Central memory CD4-positive, alpha-beta T cell (primary cell): ENCODE measurements at places on chromosomes 3 and 15.

DNA sequence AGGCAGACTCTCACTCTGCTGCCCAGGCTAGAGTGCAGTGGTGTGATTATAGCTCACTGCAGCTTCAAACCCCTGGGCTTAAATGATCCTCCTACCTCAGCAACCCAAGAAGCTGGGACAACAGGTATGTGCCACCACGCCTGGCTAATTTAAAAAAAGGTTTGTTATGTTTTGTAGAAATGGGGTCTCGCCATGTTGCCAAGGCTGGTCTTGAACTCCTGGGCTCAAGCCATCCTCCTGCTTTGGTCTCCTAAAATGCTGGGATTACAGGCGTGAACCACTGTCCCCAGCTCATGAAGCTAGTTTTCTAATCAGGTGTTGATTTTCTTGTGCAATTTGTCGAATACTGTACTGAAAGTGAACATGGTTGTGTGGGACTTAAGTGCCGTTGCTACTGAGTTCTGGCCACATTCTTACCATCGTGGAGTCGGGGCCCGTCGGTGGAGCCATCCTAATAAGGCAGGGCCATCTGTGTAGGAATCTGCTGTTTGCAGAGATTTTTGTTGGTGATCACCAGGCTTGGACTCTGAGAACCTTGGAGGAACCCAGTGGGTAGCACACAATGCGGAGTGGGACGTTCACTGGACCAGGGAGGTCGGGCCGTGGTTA is 193.2 kb downstream of the GOLGA6L6 start:
- DNase-seq, result no peak

- DNase-seq, result no peak
These were observed 49.2 kb downstream of the SLC15A2 start for GRCh38 chr3:121943431-121943830.

DNA sequence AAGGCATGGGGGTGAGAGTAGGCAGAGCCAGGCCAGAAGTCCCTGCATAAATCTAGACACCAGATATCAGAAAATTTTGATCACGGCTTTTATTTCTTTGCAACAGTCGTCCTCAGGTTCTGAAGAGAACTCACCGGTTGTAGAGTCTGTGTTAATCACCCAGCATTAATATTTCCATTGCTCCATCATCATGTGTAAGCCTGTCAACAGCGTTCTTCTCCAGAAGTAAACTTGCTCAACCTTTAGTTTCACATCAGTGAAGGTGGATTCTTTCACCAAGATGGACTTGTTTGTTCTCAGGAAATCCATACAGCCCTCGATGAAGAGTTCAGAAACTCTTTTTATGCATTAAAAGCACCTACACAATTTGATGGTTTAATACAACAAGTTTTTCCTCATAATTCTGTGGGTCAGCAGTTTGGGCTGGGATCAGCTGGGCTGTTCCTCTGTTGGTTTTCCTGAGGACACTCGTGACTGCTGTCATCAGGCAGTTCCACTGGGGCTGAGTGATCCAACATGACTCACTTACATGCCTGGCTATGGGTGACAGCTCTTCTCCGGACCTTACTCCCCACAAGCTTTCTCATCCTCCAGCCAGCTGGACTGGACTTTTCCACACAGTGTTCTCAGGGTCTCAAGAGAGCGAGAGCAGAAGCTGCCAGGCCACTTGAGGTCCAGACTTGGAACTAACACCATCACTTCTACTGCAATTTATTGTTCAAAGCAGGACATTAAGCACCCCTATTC is 303.4 kb downstream of the ZNF621 start:
- DNase-seq, result no peak

DNA sequence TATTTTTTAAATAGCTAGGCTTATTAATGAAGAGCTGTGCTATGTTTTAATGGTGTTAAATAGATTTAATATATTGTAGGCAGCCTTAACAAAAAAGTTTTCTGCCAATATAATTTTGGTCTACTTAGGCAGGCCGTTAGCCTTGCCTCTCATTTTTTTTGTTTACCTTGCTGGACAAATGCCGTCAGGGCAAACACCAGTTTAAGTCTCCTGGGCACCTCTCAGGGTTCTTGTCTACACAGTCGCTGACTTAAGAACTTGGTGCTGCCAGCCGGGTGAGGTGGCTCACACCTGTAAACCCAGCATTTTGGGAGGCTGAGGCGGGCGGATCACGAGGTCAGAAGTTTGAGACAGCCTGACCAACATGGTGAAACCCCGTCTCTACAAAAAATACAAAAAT is 153.3 kb downstream of the ULK4 start:
- DNase-seq, result no peak

GRCh38 chr3:24951180-24951579 is 456.5 kb upstream of the THRB start:
- no peak for DNase-seq

DNA sequence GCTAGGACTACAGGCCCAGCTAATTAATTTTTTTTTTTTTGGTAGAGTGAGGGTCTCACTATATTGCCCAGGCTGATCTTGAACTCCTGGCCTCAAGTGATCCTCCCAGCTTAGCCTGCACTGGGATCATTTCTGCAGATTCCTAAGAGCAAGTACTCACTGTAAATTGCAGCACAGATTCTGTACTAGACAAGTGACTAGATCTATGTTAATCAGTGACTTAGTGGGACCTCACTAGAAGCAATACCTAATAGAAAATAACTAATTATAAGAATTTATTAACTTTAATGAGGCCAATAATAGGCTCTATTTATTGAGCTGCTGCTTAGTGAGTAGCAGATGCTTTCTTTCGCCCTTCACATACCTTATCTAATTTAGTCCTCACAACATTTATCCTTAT is 10.6 kb upstream of the UTS2B start:
- no peak for DNase-seq

DNA sequence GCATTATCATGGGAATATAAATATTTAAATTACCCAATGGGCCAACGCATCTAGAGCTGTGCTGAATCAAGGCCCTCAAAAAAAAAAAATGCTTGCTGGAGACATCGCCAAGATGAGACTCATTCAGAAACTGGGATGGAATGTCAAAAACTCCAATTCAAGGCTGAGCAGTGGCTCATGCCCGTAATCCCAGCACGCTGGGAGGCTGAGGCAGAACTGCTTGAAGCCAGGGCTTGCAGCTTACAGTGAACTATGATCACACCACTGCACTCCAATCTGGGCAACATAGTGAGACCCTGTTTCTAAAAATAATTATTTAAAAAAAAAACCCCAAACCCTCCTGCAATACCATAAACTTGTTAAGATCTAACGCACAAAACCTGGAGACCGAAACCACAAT is 3.1 kb upstream of the CACNA1D start:
- no peak for DNase-seq

DNA sequence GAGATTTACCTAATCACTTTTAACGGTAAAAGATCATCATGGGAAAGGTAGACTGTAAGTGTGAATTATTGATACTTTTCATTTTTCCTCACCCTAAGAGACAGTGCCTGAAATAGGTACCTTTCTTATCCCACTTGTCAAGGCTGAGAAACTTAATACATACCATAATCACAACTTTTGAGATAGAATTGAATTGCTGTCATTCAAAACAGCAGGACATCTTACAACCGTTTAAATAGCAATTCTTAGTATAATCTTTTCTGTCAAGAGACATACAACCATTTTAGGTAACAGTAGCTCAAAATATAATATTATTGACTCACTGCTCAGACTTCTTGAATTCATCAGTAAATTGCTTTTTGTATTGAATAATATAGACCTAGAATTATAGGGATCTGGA is 10.7 kb downstream of the UBE2E2 start:
- no peak for DNase-seq

DNA sequence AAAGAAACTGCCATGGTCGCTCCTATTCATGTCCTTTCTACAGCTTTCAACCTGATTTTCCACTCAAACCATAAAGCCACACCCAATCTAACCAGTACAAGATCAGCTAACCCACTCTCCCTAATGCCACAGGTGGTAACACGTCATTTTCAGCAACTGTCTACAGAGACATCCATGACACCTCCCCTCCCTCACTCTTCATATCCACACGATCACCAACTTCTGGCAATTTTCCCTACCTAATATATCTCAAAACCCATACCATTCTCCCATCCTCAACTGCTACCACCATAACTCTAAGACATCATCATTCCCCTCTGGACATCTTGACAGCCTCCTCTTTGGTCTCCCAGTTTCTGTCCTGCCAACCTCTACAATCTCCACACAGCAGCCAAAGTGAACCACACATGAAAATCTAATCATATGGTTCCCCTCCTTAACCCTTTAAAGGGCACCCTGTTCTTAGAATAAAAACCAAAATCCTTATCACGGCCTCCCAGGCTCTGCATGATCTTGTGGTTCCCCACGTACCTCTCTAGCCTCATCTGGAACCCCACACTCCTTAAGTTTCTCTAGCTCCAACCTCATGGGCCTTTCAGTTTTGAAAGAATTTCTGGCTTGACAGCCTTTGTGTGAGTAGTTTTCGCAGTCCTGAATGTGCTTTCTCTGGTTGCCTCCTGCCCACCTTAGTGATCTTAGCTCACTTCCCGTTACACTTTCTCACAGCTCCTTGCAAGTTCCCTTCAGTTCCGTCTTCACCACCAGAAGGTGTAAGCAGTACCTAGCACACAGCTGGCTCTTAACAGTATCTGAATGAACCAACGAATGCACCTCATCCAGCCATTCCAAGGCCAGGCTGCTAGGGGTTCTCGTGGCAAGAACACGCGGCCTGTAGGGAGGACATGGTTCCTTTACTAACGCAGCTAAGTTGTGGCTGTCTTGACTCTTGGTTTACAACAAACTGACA is 33.4 kb downstream of the SPINK8 start:
- DNase-seq, result peak; percentile 34

- no peak for DNase-seq
These were observed 178.4 kb downstream of the TP63 start for GRCh38 chr3:189809583-189809982.

DNA sequence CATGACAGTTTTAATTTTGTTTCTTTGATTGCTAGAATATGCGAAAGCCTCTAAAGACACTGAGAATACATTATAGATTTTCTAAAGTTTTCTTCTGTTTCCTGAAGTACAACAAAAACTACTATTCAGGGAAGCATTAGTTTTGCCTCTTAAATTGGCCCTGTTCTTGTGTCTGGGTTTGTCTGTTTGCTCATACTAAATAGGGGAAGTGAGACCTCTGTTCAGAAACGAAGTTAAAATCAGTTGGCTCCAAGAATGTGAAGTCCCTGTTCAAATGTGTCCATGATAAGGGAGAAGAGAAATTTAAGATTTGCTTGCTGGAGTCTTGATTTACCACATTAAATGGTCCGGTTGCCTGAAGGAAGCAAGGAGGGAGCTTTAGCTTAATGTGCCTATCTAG is 327.3 kb upstream of the GBE1 start:
- no peak for DNase-seq

DNA sequence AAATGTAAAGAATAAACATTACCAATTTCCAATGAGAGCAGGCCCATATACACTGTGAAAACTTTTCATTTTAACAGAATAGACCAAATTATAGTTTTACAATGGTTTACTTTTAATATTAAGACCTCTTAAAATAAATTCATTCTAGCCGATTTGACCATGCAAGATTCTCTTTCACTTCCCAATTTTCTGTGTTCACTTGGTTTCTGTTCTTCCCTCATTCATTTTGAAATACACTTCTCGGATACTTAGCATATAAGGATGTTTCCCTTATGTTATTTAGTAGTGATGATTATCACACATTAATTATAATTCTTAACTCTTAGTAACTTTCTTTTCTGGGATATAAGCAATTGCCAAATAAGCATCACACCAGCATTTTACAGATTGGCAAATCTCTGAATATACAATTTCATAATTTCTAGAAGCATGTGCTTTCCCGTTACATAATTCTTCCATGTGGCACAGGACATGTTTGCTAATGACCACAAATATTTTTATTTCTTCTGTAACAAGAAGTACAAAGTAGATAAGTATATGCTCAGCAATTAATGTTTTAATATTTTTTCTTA is 13.9 kb downstream of the OR5H15 start:
- no peak for DNase-seq

DNA sequence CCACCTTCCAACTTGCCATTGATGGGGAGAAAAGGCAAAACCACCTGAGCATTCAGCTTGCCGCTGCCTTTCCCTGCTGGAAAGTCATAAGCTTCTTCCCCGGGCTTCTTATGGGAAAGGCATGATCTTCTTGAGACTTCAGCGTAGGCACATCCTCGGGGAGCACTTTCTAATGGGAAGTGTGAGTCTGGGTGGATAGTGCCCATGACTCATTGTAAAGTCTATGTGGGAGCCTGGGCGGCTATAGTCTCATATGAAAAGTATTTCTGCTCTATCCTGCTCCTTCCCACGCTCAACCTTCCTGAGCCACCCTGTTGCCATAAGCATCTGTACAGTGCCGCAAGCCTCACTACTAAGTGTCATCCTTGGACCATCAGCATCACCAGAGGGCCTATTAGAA is 309.9 kb upstream of the THBS1 start:
- DNase-seq, result no peak

DNA sequence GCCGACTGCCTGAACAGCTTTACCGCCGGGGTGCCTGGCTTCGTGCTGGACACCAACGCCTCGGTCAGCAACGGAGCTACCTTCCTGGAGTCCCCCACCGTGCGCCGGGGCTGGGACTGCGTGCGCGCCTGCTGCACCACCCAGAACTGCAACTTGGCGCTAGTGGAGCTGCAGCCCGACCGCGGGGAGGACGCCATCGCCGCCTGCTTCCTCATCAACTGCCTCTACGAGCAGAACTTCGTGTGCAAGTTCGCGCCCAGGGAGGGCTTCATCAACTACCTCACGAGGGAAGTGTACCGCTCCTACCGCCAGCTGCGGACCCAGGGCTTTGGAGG is 815 bp downstream of the SPINT1 start:
- peak; percentile 29 for DNase-seq

DNA sequence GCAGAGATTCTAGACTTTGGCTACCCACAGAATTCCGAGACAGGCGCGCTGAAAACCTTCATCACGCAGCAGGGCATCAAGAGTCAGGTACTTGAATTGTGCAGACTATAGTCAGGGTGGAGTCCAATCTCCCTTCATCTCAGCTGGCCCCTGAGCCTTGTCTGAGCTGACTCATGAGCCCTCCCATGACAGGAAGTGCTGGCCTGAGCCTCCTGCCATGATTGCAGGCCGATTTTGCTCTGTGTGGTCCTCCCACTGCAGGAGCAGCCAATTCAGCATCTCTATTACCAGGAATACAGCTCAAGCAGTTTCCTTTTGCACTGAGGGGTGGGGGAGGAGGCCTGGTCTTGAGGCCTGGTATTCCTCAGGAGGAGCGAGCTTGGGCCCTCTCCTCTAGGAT is 5.5 kb downstream of the AP2M1 start:
- no peak for DNase-seq

- no peak for DNase-seq
These were observed 50.6 kb upstream of the PHLDB2 start for GRCh38 chr3:111808439-111808838.

- no peak for DNase-seq
These were observed 117.4 kb downstream of the LIPC start for GRCh38 chr15:58549013-58549784.

GRCh38 chr15:38885001-38885400 is 320.4 kb upstream of the RASGRP1 start:
- DNase-seq, result no peak

GRCh38 chr3:114456742-114457141 is 162.9 kb downstream of the TIGIT start:
- no peak for DNase-seq
